NCI-H748 treated with DMSO at 0.1 percent for 48 hours (cell line): ENCODE measurements at places on chromosomes 16 and 17.

DNA sequence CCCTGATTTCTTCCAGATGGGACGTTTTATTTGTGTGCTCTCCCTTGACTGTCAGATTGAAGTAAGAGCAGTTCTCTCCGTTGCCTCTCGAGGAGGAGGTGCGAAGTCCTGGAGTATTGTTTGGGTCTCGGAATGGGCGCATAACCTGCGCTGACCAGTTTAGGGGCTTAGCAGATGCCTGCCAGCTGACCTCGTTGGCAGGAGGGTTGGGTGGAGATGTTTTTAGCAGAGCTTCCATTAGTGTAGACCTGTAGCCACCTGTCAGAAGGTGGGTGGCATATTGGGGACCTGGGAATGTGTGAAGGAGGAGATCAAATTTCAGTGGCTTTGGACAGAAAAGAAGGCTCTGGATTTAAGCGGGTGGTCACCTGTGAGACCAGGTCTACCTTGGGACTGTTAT, 3.6 kb downstream of the RASD1 start:
- no peak for DNase-seq

- DNase-seq = no peak
Measured at GRCh38 chr17:43803758-43804157, 23.5 kb downstream of the CFAP97D1 start.

DNA sequence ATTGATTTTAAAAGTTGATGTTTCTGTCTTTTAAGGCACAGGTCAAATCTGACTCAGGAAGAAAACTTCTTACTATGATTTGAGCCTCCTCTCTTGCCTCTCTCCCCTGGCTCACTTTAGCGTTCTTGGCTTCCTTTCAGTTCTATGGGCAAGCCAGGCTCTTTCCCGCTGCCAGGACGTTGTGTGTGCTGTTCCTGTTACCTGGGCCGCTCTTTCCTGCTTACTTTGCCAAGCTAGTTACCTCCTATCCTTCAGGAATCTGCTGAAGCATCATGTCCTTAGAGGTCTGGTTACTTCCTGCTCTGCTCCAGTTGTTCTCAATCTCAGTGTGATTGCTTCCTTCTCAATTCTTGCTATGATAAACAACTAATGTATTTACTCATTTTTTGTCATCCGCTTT, 1108.5 kb upstream of the EEF2KMT start:
- DNase-seq = no peak

GRCh38 chr16:85395207-85395912, 217.8 kb upstream of the GSE1 start:
- peak; percentile 5 for DNase-seq

DNA sequence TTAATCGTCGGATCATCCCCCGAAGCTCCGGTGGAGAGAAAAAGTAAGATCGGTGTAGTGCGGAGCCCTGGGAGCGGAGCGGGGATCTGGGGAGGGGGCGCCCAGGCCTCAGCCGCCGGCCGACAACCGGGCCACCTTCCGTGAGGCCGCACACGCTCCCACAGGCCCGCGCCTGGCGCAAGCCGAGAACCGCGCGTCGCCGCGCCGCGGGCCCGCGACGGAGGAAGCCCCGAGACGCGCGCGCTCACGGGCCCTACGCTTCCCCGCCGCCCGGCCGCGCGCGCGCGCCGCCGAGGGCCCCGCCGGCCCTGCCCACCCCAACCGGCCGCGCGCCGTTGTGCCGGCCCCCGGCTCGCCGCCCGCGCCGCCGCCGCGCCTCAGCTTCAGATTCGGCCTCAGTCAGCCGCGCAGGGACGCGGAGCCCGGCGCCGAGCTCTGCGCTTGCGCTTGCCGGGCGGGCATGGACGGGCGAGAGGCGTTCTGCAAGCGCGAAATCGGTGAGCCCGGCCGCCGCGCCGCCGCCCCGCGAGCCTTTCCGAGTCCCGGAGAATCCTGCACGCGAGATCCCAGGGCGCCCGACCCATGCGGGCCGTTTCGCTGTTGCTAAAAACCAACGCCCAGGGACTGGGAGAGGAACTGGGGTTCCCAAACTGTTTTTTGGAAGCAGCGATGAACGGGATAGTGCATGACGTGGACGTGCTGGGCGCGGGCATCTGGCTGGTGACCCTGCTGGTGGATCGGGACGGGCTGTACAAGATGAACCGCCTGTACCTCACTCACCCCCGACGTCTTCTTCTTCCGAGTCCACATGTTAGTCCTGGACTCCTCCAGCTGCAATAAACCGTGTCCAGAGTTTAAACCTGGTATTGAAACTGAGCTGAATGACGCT, 28.0 kb upstream of the LRRC37A start:
- DNase-seq = peak; percentile 41

- peak; percentile 82 for DNase-seq
Measured at GRCh38 chr17:9370467-9370866, 205.2 kb downstream of the STX8 start.

GRCh38 chr16:77442078-77442477, 7.2 kb upstream of the ADAMTS18 start:
- DNase-seq = no peak

- DNase-seq = no peak
Measured at GRCh38 chr16:82603784-82604411, 22.9 kb upstream of the CDH13 start.

DNA sequence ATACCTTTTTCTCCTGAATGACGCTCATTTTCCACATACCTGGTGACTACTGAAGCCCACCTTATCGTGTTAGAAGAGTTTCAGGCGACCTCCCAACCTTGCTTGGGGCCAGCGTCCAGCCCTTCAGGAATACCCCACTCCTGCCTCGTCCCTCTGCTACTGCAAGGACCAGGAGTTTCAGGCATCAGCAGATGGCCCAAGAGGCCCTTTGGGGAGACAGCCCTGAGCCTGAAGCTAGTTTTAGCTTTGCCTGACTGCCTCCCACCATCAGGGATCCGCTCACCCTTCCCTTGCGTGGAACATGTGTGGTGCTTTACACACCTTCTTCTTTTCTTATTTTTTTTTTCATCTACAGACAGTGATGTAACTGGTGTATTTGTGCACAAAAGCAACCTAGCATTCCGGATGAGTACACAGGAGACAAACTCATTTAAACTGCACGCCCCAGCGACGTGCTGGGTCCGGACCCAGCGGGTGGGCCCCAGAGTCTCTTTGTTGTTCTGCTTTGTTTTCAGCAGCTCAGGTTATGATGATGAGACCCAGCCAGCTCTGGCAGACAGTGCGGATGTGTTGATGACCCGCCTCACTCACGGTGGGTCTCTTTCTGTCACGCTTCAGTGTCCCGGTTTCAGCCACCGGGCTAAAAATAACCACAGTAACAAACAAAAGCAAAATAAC, 242.4 kb downstream of the C16orf95 start:
- DNase-seq = no peak

GRCh38 chr16:56195151-56195550, 3.9 kb downstream of the GNAO1 start:
- DNase-seq = no peak

DNA sequence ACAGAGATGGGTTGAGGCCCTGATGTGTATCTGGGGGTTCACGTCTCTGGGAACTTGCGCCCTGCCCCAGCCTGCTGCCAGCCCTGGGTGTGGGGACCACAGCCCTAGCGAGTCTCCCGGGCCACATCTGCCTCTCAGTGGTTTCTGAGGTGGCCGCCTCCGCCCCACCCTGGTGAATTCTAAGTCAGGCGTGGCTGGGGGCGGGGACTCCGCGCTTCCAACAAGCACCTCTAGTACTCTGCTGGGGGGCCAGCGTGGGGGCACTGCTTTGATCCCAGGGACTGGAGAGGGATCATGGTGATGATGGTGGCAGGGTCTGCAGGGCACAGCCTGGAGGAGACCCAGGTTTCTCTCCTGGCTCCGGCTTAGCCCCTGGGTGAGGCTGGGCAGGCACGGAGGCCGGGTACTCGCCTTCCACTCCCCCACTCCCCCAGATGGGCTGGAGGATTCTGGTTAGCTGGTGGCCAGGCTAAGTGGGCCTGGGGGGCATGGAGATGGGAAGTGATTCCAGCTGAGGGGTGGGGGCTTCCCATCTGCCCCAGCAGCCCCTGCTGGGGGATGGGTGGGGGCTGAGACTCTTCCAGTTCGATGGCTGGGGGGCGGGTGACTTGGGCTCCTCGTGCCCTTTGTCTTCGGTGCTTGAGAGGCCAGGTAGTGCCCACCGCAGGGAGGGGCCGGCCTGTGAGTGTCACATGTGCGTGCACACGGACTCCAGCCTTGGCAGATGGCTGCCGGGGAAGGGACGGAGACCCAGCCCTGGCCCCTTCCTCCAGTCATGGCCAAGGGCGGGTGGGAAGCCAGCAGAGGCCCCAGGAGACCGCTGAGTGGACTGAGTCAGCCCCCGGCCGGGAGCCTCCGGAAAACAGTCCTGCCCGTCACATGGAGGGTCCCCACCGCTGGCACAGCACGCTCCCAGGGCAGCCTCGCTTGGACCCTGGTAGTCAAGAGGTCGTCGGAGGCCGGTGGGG, 3.9 kb downstream of the GLIS2 start:
- DNase-seq = no peak

DNA sequence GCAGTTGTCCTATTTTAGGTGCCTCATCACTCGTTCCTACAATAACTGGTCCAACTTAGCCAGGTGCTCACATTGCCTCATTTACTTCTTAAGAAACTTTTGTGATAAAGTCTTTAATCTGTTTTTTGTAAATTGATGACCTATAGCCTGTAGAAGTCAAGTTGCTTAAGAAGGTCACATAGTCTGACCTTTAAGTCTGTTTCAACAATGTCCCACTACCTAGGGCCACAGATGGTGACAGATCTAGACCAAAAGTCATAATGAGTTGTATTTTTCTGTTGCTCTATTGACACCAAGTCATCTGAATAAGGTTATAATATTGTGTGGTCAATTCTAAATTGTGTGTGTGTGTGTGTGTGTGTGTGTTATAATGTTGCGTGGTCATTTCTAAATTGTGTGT, 45.1 kb downstream of the ABCA9 start:
- DNase-seq = no peak
